ENCODE measurements at places on chromosomes 2 and 18. TPM values are rescaled to one million over a fixed set of nuclear protein-coding genes. Genes with fewer than 3 reads are reported as not detected.

DNA sequence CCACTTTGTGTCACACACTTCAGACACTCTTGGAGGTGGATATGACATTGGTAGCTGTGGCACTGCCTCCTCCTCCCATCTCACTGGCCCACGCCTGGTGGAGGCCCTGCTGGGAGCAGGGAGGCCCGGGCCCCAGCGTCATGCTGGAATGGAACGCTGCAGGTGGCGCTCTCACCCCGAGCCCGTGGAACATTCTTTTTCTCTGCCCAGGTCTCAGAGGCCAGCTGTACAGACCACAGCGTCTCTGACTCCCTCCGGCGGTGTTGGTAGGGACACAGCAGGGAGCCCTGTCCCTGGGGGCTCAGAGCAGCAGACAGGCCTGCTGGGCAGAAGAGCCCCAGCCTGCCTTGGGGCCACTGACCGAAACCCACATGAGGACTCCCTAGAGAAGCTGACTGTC lies 218.1 kb downstream of the TWIST2 start:
- H3K27me3 ChIP-seq: no peaks in the 10 kb centered on the region
- peaks cover 10% of the 10 kb centered on the region for H3K36me3 ChIP-seq
- H3K27ac ChIP-seq: no peak overlapping the region
- DNase-seq: no peak
- no peaks in the 10 kb centered on the region for H3K4me1 ChIP-seq

GRCh38 chr2:83071352-83071751 lies 1387.7 kb downstream of the SUCLG1 start:
- H3K4me3 ChIP-seq: no peak overlapping the region
- DNase-seq: no peak
- H3K4me1 ChIP-seq: no peaks in the 10 kb centered on the region
- no peak overlapping the region for H3K27ac ChIP-seq
- no peaks in the 10 kb centered on the region for H3K27me3 ChIP-seq

GRCh38 chr2:97995026-97995733 lies 568 bp downstream of the TMEM131 start:
- H3K27ac ChIP-seq: peak overlapping the region; percentile 90
- DNase-seq: no peak
- H3K27me3 ChIP-seq: no peaks in the 10 kb centered on the region
- peak overlapping the region; percentile 95 for H3K4me3 ChIP-seq

- no peak for DNase-seq
- no peak overlapping the region for H3K27ac ChIP-seq
- peaks cover 7% of the 10 kb centered on the region for H3K4me1 ChIP-seq
- H3K4me3 ChIP-seq: no peak overlapping the region
- H3K36me3 ChIP-seq: no peaks in the 10 kb centered on the region
- H3K27me3 ChIP-seq: peaks cover 11% of the 10 kb centered on the region
These were observed 197.2 kb upstream of the HNRNPA3 start for GRCh38 chr2:177015356-177015923.

The MPP4 gene
- not detected for total RNA-seq

DNA sequence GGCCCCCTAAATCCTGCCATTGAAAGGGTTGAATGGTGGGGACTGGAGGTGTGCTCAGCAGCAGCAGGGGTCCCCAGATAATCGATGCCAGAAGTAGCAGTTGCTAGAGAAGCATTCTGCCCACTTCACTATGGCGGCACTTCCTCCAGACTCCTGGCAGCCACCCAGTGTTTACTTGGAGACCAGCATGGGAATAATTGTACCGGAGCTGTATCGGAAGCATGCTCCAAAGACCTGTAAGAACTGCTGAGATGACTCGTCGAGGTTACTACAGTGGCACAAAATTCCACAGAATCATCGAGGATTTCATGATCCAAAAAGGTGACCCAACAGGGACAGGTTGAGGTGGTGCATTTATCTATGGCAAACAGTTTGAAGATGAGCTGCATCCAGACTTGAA lies 11.0 kb upstream of the GAREM2 start:
- H3K4me3 ChIP-seq: no peak overlapping the region
- H3K36me3 ChIP-seq: no peaks in the 10 kb centered on the region
- H3K27me3 ChIP-seq: peaks cover 2% of the 10 kb centered on the region
- DNase-seq: no peak
- H3K4me1 ChIP-seq: no peaks in the 10 kb centered on the region
- H3K27ac ChIP-seq: no peak overlapping the region

GRCh38 chr2:192029089-192029488 lies 165.6 kb downstream of the TMEFF2 start:
- H3K4me1 ChIP-seq: no peaks in the 10 kb centered on the region
- peaks cover 5% of the 10 kb centered on the region for H3K27me3 ChIP-seq
- H3K27ac ChIP-seq: no peak overlapping the region
- no peak for DNase-seq

DNA sequence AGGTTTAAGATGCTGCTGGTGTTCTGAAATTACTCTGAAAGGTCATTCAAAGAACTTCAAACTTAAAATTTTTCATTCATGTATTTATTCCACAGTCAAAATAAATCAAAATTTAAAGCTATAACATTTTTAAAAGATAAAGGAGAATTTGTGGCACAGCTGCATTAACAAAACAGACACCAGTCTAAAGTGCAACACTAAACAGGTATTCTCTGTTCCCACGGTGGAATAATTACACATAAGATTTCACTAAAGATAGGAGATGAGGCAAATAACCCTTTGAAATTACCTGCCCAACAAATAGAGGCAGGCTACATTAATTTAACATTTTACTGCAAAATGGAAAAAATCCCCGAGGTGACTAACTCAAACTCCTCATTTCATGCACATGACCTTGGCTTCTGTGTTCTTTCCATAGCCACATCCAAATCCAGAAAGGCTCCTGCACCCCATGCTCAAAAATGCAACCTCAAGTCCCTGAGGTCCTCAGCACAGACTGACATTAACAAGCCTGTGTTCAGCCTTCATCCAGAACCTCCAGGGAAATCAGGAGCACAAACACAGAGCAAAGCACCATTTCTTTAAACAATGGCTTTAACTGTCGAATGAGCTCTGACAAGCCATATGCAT lies 10.5 kb downstream of the COX7A2L start:
- H3K36me3 ChIP-seq: peaks cover 51% of the 10 kb centered on the region
- H3K4me3 ChIP-seq: no peak overlapping the region
- H3K27ac ChIP-seq: no peak overlapping the region

- H3K36me3 ChIP-seq: no peaks in the 10 kb centered on the region
- no peak overlapping the region for H3K4me3 ChIP-seq
- H3K4me1 ChIP-seq: no peaks in the 10 kb centered on the region
- no peak for DNase-seq
- no peak overlapping the region for H3K27ac ChIP-seq
These were observed 13.3 kb downstream of the LIMS2 start for GRCh38 chr2:127661949-127662510.

GRCh38 chr2:15844211-15844801 lies 96.0 kb upstream of the MYCN start:
- no peaks in the 10 kb centered on the region for H3K4me1 ChIP-seq
- no peaks in the 10 kb centered on the region for H3K27me3 ChIP-seq
- DNase-seq: no peak

The COL6A3 gene
- total RNA-seq: 0.19 TPM

GRCh38 chr2:171592036-171592555 lies 69.8 kb downstream of the CYBRD1 start:
- H3K27me3 ChIP-seq: peaks cover 18% of the 10 kb centered on the region
- H3K36me3 ChIP-seq: no peaks in the 10 kb centered on the region
- no peaks in the 10 kb centered on the region for H3K4me1 ChIP-seq

DNA sequence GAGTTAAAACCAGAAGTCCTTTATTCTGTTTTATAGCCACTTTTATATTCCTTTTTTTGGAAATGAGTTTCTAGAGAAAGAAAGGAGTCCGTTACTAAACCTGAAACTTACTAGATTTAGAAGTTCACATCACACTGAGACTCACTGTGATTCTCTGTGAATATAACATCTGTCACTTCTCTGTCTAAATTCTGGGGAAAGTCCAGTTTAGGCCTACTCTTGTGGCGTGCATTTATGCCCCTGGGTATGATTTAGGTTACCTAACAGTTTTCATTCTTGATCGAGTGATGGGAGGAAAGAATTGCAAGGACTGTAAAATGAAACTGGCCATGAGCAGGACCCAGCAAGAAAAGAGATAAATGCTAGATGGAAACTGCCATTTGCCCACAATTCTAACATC lies 449.6 kb downstream of the SPAG16 start:
- no peak overlapping the region for H3K27ac ChIP-seq
- no peaks in the 10 kb centered on the region for H3K36me3 ChIP-seq
- no peak for DNase-seq
- H3K4me3 ChIP-seq: no peak overlapping the region
- H3K4me1 ChIP-seq: no peaks in the 10 kb centered on the region

- no peaks in the 10 kb centered on the region for H3K27me3 ChIP-seq
- H3K4me3 ChIP-seq: no peak overlapping the region
- no peak for DNase-seq
- H3K4me1 ChIP-seq: peaks cover 2% of the 10 kb centered on the region
These were observed 215.6 kb upstream of the POU3F3 start for GRCh38 chr2:104638190-104638858.

DNA sequence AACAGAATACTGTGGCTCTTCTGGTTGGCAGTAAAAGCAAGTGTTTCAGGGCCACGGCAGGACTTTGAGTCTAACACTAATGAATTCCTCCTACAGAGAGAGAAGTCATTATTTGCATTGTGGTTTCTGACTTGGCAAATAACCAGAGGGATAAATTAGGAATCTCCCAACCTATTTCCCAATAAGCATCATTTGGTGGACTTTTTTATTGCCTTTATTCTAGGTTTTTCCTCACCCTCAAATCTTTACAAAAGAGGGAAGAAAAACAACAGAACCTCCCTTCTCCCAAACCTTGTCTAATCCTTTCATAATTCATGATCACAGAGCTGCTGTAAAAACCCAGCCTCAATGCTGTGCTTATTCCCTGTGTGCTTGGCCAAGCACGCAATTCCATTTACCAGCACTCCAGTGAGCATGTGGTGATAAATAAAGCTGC lies 179.7 kb downstream of the AGPS start:
- peaks cover 13% of the 10 kb centered on the region for H3K27me3 ChIP-seq
- H3K36me3 ChIP-seq: no peaks in the 10 kb centered on the region
- H3K4me3 ChIP-seq: no peak overlapping the region
- peaks cover 2% of the 10 kb centered on the region for H3K4me1 ChIP-seq
- DNase-seq: no peak

GRCh38 chr2:239566995-239567568 lies 166.3 kb upstream of the HDAC4 start:
- no peak for DNase-seq
- H3K4me3 ChIP-seq: no peak overlapping the region
- H3K36me3 ChIP-seq: no peaks in the 10 kb centered on the region
- no peaks in the 10 kb centered on the region for H3K4me1 ChIP-seq
- H3K27ac ChIP-seq: no peak overlapping the region

- no peak overlapping the region for H3K27ac ChIP-seq
- no peaks in the 10 kb centered on the region for H3K36me3 ChIP-seq
- H3K4me3 ChIP-seq: no peak overlapping the region
- no peak for DNase-seq
These were observed 324.9 kb upstream of the SLC14A2 start for GRCh38 chr18:45290364-45290763.

- no peak overlapping the region for H3K4me3 ChIP-seq
- H3K27ac ChIP-seq: no peak overlapping the region
- no peaks in the 10 kb centered on the region for H3K4me1 ChIP-seq
- H3K27me3 ChIP-seq: no peaks in the 10 kb centered on the region
These were observed 392.9 kb downstream of the MEIS1 start for GRCh38 chr2:66827851-66828250.

The MTX2 gene
- 11.4 TPM for total RNA-seq

The MC5R gene
- 0.17 TPM for total RNA-seq

- no peak overlapping the region for H3K4me3 ChIP-seq
- H3K36me3 ChIP-seq: peaks cover 11% of the 10 kb centered on the region
- H3K27me3 ChIP-seq: no peaks in the 10 kb centered on the region
These were observed 17.0 kb upstream of the MGAT4A start for GRCh38 chr2:98747888-98748287.

GRCh38 chr2:18131761-18132160 lies 253.3 kb downstream of the KCNS3 start:
- H3K36me3 ChIP-seq: no peaks in the 10 kb centered on the region
- peaks cover 12% of the 10 kb centered on the region for H3K27me3 ChIP-seq
- DNase-seq: no peak
- H3K4me1 ChIP-seq: peaks cover 5% of the 10 kb centered on the region
- no peak overlapping the region for H3K4me3 ChIP-seq

- no peak for DNase-seq
- H3K27me3 ChIP-seq: peaks cover 6% of the 10 kb centered on the region
- peaks cover 29% of the 10 kb centered on the region for H3K4me1 ChIP-seq
- H3K36me3 ChIP-seq: peaks cover 19% of the 10 kb centered on the region
- peak overlapping the region; percentile 40 for H3K27ac ChIP-seq
These were observed 1.3 kb downstream of the MRPL33 start for GRCh38 chr2:27772804-27773203.

- peaks cover 8% of the 10 kb centered on the region for H3K4me1 ChIP-seq
- no peak for DNase-seq
- no peaks in the 10 kb centered on the region for H3K36me3 ChIP-seq
- H3K4me3 ChIP-seq: no peak overlapping the region
- H3K27ac ChIP-seq: no peak overlapping the region
These were observed 19.3 kb downstream of the SOWAHC start for GRCh38 chr2:109633284-109633961.

DNA sequence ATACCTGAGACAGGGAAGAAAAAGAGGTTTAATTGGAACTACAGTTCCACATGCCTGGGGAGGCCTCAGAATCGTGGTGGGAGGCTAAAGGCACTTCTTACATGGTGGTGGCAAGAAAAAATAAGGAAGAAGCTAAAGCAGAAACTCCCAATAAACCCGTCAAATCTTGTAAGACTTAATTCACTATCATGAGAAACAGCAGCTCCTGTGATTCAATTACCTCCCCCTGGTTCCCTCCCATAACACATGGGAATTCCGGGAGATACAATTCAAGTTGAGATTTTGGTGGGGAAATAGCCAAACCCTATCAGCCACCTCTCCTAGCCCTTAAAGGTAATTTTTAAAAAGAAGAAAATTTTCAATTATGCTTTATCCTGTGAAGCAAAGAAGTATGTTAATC lies 728.8 kb downstream of the RNF144A start:
- no peak overlapping the region for H3K4me3 ChIP-seq
- no peak for DNase-seq
- peaks cover 15% of the 10 kb centered on the region for H3K4me1 ChIP-seq

- no peak for DNase-seq
- H3K4me1 ChIP-seq: no peaks in the 10 kb centered on the region
- no peak overlapping the region for H3K27ac ChIP-seq
- H3K27me3 ChIP-seq: peaks cover 17% of the 10 kb centered on the region
- peaks cover 18% of the 10 kb centered on the region for H3K36me3 ChIP-seq
These were observed 96.7 kb downstream of the PMS1 start for GRCh38 chr2:189880832-189881492.

GRCh38 chr2:14401873-14402272 lies 230.6 kb upstream of the LRATD1 start:
- H3K4me1 ChIP-seq: no peaks in the 10 kb centered on the region
- no peak overlapping the region for H3K27ac ChIP-seq
- H3K36me3 ChIP-seq: no peaks in the 10 kb centered on the region
- no peak overlapping the region for H3K4me3 ChIP-seq
- no peak for DNase-seq

DNA sequence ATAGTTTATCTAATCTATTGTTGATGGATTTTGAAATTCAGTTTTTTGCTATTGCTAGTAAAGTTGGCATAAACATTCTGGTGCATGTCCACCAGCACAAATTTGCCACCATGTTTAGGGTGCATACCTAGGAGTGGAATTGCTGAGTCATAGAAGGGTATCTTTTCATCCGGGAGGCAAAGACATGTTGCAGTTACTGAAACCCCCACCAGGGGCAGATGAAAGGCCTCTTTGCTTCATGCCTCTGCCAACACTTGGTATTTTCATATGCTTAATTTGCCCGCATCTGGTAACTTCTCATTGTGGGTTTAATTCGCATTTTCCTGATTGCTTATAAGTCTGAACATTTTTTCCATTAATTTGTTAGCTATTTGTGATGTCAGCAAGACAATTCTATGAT lies 8.2 kb downstream of the DCC start:
- no peaks in the 10 kb centered on the region for H3K4me1 ChIP-seq
- H3K27me3 ChIP-seq: no peaks in the 10 kb centered on the region

The TCF23 gene
- total RNA-seq: not detected

GRCh38 chr18:46419391-46420141 lies 237.5 kb downstream of the LOXHD1 start:
- no peak overlapping the region for H3K27ac ChIP-seq
- no peaks in the 10 kb centered on the region for H3K36me3 ChIP-seq

Data from activated naive CD8-positive, alpha-beta T cell treated with anti-CD3 and anti-CD28 coated beads, Interleukin-2, amount 10 ng/mL, durations not matched to agents 7 days and 5 days (primary cell).